ENCODE measurements at places on chromosomes 7 and 10. TPM values are rescaled to one million over a fixed set of nuclear protein-coding genes. Genes with fewer than 3 reads are reported as not detected.

The CYP3A4 gene
- not detected for total RNA-seq

The GRB10 gene
- 1.3 TPM for total RNA-seq

The KIF20B gene
- total RNA-seq = 40.1 TPM

The STOX1 gene
- 1.6 TPM for total RNA-seq

The FAM25C gene
- total RNA-seq = not detected

The REPIN1 gene
- total RNA-seq = 55.7 TPM
